ENCODE measurements at places on chromosomes 7 and 10. TPM values are rescaled to one million over a fixed set of nuclear protein-coding genes. Genes with fewer than 3 reads are reported as not detected.
A peak's percentile ranks its signal among the peaks of the same experiment; 100 is the strongest.

DNA sequence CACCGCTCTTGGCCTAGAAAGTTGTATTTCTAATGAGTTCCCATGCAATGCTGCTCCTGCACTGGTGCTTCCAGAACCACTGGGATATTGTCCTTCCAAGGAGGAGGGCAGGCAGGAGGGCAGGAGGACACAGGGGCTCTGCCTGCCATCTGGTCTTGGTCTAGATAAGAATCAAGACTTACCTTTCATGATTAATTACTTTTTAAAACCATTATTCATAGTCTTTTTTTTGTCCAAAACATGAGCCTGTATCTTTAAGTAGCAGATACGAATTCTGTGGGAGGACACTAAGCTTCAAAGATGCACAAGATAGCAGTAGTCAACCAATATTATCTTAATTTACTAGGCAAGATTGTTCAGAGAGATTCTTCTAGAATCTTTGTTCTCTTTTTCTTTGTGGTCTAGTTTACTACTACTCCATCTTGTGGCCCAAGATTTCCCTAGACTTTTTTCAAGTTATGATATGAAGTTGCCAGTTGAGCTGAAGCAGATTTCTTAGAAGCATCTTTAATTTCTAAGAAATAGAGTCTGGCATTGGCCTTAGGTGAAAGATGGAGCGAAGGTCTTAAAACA is 57.6 kb downstream of the RBM33 start:
- no peak for DNase-seq

GRCh38 chr10:60952846-60953220 is 8.8 kb upstream of the RHOBTB1 start:
- no peak for DNase-seq

GRCh38 chr10:8194050-8194449 is 139.6 kb downstream of the GATA3 start:
- no peak for DNase-seq

GRCh38 chr7:157077021-157077420 is 61.7 kb upstream of the UBE3C start:
- DNase-seq = no peak

- no peak for DNase-seq
Measured at GRCh38 chr7:4747746-4748145, 27.7 kb upstream of the AP5Z1 start.

CELF2 gene
- 27.8 TPM for total RNA-seq

- peak; percentile 94 for DNase-seq
Measured at GRCh38 chr7:149720372-149721083, 52.9 kb downstream of the ZNF467 start.
